ENCODE measurements at places on chromosomes 3 and 15. TPM values are rescaled to one million over a fixed set of nuclear protein-coding genes. Genes with fewer than 3 reads are reported as not detected.

ATP8B4 gene
- polyA plus RNA-seq: 3.8 TPM

SAMD7 gene
- polyA plus RNA-seq: not detected

CACNA2D3 gene
- polyA plus RNA-seq: 1.6 TPM

MAPKAPK3 gene
- 49.1 TPM for polyA plus RNA-seq

SLC9C1 gene
- 1.2 TPM for polyA plus RNA-seq

DNA sequence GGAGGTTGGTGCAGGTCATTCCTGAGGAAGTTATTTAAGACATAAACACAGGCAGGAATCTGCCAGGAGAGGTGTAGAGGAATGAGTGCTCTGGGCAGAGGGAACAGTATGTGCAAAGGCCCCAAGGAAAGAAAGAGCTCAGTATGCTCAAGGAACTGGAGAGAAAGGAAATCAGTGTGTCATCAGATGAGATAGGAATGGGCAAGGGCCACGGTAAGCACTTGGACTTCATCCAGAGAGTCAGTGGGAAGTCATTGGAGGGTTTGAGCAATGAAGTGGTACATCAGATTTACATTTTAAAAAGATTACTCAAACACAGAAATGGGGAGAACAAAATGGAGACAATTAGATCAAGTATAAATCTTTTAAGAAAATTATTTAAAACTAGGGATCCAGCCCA lies 272.2 kb downstream of the ADAMTSL3 start:
- DNase-seq: no peak

- DNase-seq: no peak
Observed at GRCh38 chr15:26928051-26928450, 42.9 kb upstream of the GABRG3 start.

DNA sequence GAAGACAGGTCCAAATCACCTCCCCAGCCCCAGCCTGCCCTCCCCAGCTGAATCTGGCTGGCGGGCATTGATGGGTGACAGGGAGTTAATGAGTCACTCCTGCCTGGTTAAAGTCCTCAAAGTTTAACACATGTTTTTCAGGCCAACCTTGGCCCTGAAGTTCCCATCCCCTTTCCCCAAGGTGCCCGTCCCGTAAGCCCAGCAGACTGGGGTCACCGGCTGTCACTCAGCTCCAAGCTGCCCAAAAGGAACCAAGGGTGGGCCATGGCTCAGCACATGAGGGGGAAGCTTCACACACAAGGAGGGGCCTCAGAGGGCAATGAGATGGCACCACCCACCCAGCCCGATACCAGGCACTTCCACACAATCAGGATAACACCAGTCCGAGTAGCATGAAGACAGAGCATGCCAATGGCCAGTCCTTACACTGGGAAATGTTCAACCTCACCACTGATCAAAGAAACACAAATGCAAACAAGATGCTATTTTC lies 10.2 kb upstream of the KLF15 start:
- no peak for DNase-seq

- DNase-seq: no peak
Observed at GRCh38 chr15:52651114-52651513, 28.1 kb downstream of the ATOSA start.

- DNase-seq: no peak
Observed at GRCh38 chr3:61964566-61964965, 403.2 kb downstream of the PTPRG start.

GRCh38 chr3:111785034-111785433 lies 74.0 kb upstream of the PHLDB2 start:
- DNase-seq: no peak

DNA sequence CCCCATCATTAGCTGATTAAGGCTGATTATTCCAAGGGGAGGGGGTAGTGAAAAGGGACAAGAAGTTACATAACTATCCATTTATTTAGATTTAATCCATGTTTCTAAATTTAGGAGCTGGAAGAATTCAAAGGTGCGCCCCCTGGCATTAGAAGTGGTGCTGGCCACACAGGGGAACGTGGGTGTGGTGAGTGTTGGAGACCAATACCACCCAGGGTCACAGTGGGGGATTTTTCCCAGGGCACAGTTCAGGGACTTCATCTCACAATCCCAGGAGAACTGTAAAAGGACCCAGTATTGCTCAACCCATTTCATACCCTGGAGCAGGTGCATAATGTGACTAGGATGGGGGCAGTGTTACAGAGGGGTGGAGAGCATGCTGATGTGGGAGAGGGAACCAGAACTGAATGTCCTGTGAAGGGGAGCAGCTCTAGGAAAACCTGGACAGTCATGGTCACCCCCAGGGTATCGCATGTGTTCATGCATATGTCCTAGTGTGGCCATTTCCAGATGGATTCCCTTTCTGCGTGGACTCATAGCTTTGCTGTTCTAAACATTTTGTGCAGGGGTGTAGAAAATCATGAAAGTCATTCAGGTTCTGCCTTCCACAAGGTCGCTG lies 110.3 kb downstream of the LSM3 start:
- DNase-seq: no peak

DNA sequence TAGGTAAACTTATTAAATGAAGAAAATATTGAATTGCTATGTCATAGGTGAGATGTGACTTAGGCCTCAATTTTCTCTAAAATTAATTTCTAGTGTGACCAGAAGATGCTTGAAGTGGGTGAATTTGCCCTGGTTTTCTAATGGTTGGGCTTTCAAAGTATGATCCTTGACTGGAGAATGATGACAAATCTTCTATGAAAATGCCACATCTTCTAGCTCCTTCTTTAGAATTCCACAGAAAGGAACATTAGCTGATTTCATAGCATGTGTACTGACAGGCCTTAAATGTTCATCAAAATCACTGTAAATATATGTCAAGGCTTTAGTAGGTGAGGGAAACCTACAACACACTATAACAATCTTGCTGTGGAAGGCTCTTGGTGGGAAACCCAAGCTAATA lies 8.9 kb downstream of the ABI3BP start:
- DNase-seq: no peak

DNA sequence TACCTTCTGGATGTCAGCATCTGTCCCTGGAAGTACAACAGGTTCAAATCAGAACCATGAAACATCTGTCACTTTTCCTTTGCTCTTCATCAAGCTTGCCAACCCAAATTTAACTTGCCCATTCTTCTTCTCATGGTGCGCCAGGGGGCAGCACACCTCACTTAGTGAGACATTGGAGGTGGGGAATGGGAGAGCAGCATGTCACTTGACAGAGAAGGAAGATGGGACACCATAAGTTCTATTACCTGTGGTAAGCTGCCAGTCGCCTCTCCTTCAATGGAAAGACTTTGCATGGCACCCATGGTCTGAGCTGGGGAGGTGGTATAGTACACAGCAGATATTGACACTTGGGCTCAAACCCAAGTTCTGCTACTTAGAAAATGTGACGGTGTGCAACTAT lies 2.9 kb downstream of the SCN5A start:
- no peak for DNase-seq

DNA sequence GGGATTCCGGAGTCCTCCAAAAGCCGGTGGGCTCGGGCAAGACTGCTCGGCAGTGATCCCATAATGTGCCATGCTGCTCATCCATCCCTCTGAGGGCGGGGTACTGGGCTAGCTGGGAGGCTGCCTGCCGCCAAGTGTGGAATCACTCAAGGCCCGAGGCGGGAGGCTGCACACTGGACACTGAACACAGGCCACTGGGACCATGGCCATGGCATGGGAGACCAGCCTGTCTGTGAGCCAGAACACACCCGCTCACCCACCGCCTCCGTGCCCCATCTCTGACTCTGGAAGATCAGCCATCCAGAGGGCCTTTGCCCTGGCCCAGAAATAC lies 1.4 kb downstream of the C3orf22 start:
- DNase-seq: no peak
